ENCODE measurements at places on chromosomes 1 and 21.

DNA sequence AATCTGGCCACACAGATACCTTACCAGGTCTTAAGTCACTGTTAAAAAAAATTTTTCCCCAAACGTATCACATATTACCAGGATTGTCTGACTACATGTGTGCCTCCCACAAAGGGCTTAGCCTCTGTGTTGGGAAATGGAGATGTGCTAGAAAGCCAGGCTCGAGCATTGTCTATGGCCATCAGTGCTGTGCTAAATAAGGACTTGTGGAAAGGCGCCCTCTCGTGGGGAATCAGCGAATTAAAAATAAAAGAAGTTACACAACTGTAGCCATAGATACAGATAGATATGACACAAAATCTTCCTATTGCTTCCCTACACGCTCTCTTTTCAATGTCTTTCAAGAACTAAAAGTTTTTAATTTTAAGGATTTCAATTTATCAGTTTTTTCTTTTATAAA, 47.5 kb upstream of the CRNN start:
- DNase-seq, result no peak

GRCh38 chr21:42578034-42578433, 64.4 kb downstream of the SLC37A1 start:
- no peak for DNase-seq

- DNase-seq, result no peak
These were observed 72.6 kb upstream of the TARDBP start for GRCh38 chr1:10939654-10940450.

DNA sequence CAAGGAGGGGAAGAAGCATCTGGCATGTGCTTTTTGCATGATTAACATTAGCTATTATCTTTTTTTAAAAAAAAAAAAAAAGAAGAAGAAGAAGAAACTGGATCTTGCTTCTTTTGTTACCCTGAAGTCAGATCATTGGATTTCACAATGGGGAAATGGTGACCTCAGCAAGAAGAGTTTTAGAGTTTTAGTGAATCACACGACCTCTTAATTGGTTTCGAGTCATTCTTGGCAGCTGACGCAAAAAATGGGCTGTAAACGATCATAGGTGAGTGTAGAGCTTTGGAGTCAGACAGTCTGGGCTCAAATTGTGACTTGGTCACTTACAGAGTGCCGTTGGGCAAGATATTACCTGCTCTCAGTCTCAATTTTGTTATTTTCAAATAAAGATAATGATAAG, 33.3 kb upstream of the PGBD5 start:
- no peak for DNase-seq

GRCh38 chr1:168320800-168321450, 40.2 kb downstream of the TBX19 start:
- DNase-seq, result no peak

DNA sequence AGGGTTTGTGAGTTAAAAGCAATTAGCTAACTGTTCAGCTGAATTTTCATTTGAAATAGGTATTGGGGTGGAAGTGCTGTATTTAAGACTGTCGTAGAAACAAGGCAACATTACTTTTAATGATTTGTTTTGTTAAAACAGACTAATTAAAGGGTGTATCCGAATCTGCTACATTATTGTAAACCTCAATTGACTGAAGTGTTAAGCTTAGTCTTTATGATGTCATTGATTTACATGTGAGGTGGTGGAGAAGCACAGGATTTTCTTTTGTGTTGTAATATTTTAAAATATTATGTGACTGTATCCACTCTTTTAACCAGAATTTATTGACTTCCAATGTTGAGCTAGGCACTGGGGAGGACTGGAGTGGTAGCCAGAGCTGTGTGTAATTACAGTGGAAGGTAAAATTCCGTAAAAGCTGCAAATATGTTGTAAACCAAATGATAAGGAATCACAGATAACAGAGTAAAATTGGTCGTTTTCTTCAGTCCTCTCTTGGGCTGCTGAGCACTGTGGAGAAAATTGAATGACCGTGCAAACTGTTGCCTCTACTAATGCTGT, 1.6 kb downstream of the HOOK1 start:
- DNase-seq, result no peak

DNA sequence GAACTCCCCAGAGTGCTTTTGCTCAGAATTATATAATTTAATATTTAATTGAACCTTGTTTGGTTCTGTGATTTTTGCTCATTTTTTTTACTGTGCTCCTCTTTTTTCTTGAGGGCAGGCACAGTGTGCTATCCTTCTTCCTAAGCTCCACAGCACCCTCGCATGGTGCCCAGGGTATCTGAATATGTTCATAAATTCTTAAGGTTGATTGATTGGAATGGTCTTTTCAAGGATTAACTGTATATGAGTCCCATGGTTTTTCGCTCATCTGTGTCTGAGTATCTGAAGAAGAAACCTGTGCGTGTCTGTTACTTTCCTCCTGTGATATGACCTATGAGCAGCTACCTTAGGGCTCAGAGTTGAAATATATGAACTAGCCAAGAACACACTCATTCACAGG, 393.7 kb downstream of the HLX start:
- no peak for DNase-seq

GRCh38 chr21:33434770-33435360, 31.7 kb downstream of the IFNGR2 start:
- DNase-seq, result no peak

DNA sequence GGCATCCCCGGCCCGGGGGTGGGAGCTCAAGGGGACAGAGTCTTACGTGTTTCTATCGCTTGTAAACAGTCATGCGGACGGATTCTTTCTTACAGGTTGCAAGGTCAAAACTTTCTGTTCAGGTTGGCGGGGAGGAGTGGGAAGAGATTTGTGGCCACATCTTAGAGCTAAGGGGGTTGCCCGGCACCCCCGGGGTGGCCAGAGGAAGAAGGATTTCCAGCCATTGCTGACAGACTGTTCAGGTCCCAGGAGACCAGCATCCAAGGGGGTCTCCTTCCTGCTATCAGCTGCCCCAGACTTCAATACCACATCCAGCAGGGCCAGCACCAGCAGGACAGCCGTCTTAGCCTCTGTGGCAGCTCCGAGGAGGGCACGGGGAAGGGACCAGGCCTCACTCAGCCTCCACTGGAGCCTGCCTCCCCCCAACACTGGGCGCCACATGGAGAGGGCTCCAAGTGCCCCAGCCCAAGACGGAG, 52.0 kb downstream of the KIF21B start:
- DNase-seq, result no peak

DNA sequence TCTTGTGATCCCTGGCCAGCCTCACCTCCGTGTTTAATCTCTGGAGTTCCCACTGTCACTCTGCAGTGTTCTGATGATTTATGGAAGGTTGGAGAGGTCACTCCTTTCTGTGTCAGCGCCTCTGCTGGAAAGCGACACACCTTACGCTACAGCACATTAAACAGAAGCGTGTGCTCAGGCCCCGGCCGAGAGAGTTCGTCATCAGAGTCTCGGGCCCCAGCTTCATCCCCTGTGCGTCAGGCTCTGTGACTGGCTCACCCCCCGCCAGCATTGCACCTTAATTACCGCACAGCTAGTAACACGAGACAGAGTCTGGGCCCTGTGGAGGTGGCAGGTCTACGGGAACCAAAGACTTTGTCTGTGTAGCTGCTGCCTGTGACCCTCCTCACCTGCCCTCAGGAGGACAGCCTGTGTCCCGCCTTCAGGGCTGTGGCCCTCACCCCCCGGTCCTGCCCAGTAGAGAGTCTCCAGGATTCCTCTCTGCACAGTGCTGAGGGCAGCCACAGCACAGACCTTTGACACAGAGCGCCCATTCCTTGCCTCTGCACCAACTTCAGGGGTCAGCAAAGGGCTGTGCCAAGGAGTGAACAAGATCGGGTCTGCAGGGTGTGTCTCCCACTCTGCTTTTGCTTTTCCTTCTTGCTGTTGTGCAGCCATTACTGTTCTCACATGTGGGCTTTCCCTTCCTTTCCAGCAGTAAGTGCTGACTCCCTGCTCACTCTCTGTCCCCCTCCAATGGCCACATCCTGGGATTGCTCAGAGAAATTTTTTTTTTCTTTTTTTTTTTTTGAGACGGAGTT, 157.6 kb downstream of the PGBD5 start:
- DNase-seq, result no peak

GRCh38 chr21:16588433-16588860, 858.7 kb downstream of the USP25 start:
- no peak for DNase-seq

- no peak for DNase-seq
These were observed 28.5 kb upstream of the PRELP start for GRCh38 chr1:203447151-203447550.

DNA sequence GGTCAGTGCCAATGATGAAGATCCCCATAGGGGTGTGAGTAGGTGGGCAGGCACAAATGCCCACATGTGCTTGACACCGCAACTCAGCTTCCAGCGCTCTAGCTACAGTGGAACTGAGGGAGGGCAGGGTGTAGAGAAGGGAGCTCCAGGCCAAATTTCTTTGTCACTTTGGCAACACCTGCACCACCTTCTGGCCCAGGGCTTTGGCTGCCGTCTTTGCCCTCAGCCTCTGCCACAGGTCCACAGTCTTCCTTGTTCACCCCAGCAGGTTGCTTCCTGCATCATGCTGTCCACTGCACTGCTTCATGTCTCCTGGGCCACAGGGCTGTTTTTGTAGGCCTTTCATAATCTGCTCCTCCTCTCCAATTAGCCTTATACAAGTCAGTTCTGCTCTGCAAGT, 20.4 kb upstream of the FMOD start:
- no peak for DNase-seq

GRCh38 chr1:12450090-12450755, 167.8 kb downstream of the DHRS3 start:
- no peak for DNase-seq

DNA sequence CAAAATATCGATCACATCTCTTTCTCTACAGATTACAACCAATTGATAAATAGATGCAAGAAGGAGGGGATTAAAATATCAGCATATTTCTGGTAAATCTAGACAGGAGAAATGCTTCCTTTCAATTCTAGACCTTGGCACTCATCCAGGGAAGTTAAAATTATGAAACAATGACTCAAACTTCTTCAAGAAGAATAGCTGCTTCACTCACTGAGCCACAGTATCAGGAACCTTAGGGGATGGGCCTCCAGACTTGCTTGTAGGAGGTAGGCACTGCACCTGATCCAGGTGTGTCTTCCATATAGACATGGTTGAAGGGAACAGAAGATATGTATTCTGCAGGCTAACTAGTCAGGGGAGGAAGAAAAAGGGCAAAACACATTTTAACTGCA, 9.8 kb downstream of the SLAMF7 start:
- DNase-seq, result no peak

- DNase-seq, result no peak
These were observed 11.5 kb downstream of the PFKFB2 start for GRCh38 chr1:207064561-207064960.

- DNase-seq, result no peak
These were observed 2.5 kb downstream of the PHLDA3 start for GRCh38 chr1:201466492-201466891.

DNA sequence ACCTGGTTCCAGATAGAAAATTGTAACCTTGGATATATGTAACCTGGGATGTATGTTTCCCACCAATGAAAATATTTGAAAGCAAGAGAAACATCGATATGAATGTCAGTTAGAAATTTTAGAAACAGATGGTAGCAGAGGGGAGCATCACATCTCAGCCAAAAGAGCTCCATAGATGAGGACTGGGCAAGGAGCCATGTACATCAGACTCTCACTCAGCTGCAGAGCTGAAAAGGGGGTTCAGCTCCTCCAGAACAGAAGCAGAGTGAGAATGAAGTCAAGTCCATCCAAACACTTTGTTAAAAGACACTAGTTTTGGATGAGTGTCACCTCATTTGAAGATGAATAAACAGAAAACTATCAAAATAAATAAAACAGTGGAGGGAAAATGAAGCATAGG, 202.4 kb downstream of the HMCN1 start:
- DNase-seq, result no peak

- no peak for DNase-seq
These were observed 908 bp upstream of the ELK4 start for GRCh38 chr1:205632669-205633169.

GRCh38 chr1:77642196-77642595, 40.3 kb downstream of the ZZZ3 start:
- DNase-seq, result no peak

- no peak for DNase-seq
These were observed 10.1 kb upstream of the SLC25A33 start for GRCh38 chr1:9529190-9529589.

DNA sequence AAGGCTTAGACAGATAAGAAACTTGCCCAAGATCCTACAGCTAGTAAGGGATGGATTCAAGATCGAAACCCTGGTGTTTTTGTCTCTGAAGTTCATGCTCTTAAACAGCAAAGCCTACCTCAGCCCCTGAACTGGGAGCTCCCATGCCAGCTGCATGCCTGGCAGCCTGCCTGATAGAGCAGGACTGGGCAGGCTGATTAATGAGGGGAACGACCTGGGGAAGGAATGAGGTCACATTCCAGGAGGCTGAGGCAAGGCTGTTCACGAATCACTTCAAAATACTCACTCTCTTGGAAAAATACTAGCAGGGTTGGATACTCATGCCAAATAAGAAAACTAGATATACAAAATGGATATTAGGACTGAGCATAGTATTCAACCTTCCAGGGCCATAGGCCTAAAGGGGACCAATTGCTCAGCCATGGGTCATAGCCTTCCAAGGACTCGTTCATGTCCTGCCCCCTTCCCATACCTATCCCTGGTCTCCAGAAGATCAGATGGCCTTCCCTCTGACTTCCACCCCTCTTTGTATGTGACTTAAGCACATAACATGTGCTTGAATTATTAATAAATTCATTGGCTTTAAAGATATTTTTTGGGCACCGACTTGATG, 15.6 kb upstream of the TACSTD2 start:
- DNase-seq, result no peak

DNA sequence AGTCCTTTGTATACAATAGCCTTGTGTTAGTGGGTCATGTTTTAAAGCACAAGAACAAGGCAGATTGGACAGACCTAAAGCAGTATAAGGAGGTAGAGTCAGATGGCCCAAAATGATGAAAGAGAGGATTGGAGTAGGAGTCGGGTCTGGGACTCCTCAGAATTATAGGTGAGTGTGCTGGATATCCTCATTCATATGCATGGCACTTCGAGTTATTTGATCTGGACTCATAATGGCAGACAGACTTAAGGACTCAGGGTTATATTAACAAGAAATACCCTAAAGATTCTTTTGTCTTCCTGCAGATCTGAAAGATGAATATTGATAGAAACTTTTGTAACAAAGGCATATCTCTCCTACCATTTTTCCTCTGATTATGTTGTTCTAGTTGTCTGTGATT, 92.7 kb downstream of the GABPA start:
- no peak for DNase-seq
